Activated gamma-delta T cell treated with Interleukin-2 at 50 U/mL for 16 hours (primary cell): ENCODE measurements at places on chromosomes 11 and 22.

- DNase-seq: no peak
Measured at GRCh38 chr22:44555046-44555445, 57.0 kb upstream of the RTL6 start.

DNA sequence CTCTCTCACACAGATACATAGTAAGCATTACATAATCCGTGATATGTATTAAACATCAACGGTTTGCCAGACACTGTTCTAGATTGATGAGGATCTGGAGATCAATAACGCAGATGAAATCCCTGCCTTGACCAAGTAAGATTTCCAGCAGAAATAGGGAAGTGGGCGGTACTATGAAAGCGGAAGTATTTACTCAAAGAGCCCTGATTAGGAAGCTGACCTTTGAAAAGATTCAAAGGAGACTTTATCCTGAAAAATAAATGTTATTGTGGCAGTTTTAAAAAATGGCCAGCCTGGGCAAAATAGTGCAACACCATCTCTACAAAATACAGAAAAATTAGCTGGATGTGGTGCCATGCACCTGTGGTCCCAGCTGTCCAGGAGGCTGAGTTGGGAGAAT, 26.8 kb downstream of the GAB2 start:
- DNase-seq: no peak

DNA sequence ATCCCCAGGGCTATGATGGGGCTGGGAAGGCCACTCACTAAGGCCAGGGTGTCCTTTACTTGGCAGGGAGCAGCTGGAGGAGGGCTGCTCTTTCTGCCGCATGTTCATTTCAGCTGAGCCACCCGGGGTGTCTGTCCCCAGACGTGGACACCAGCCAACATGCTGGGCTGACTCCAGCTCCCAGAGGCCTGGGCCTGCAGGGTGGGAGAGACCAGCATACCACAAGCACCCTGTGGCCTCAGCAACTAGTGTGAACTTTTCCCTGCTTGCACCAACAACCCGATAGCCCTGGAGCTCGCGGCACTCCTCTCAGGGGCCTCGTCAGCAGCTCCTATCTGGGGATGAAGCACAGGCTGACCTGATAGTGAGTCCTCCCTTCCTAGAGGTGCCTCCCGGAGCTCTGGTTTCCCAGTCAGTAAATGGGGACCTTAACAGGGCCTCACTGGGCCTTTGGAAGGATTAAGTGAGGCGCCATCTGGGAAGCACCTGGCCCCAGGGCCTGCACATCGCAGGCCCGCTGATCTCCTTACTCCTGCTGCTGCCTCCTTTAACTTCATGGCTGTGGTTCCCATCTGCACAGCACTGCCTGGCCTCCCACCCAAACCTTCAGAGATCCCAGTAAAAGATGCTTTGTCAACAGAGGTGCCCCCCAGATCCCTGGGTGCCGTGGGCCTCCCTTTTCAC, 83.4 kb downstream of the GALNT18 start:
- DNase-seq: no peak

DNA sequence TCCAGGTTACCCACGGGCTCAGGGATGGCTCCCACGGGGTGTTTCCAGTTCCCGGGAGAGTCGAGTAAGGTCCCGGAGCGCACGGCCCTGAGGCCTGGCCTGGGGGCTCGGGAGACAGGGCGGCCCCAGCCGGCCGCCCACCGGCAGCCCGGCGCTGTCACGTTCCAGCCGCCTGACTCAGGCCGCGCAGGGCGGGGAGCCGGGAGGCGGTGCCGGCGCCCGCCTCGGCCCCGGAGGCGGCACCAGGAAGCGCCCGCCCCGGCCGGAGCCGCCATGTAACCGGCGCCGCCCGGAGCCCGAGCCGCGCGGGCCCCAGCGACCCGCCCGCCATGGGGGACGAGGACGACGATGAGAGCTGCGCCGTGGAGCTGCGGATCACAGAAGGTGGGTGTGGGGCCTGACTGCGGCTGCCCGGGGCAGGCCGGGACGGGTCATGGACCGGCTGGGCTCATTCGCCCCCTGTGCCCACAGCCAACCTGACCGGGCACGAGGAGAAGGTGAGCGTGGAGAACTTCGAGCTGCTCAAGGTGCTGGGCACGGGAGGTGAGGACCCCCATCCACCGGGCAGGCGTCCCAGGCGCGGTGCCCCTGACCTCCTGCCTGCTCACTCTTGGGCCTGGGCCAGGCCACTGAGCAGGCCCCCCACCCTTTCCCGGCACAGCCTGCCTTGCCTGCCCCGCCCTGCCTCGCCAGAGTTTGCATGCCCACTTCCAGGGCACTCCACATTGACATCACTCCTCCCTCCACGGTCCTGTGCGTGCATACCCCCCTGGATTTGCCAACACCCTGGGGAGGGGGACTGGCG, at the start of gene RPS6KA4:
TSS of gene RPS6KA4 (plus strand) at position 256 of the 805 bp plus-strand sequence. CDS start at position 330, 74 bp downstream.
- peak; percentile 33 for DNase-seq

- no peak for DNase-seq
Measured at GRCh38 chr11:46161201-46161600, 39.9 kb upstream of the PHF21A start.

DNA sequence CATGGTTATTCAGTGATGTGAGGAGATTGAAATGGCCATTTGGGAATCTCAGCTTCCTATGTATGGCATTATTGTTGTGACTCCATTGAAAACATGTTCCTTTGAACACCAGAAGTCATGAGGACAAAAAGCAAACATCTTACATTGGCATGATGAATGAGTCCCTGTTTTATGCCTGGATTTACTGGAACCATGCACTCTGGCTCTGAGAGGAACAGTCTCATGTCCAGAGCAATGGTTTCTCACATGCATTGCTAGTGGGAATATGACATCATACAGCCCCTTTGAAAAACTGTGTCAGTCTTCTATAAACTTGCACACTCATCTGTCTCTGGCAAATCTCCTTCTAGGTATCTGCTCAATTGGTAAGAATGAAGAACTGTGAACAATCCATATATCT, 3.4 kb upstream of the KDM4F start:
- no peak for DNase-seq
